ENCODE measurements at places on chromosomes 3 and 15.

DNA sequence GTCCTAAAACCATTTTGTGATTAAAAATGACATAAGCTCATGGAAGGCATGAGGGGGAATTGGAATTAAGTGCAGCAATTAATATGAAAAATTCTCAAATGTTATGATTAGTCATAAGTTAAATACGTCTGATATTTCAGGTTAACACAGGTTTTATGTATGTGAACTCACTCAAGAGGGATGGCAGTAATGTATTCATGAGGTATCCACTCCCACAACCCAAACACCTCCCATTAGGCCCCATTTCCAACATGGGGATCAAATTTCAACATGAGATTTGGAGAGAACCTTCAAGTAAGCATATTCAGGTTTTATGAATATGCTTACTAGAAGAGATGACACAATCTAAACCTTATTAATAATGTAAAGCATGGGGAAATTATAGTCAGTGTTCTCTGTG lies 41.6 kb upstream of the IL20RB start:
- no peak for DNase-seq

DNA sequence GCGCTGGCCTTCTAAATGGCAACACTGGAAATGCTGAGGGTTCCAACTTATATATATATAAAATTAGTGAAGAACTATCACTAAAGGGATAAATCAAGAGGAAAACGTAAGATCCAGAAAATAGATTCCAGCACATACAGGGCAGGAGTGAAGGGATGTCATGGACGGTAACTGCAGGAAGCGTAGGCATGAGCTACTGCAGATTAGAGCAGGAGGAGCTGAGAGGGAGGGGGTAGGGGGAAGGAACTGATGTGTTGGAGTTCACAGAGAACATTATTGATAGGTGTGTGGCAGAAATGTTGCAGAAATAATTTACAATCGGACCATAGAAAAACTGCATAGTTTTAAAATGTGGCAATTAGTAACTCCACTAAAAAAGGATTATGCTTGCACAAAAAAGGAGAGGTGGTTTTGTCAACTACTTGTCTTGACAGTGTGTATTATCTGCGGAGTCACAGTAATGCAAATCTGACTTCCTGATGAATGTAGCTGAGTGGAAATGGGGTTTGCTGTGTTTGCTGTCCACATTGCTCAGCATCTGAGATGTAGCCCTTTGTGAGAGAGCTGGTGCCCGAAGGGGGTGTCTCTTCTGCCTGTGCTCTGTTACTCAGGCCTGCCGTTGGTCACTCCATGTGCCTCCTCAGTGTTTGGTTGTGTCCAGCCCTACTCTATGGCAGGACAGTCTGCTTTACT lies 61.2 kb downstream of the PAK2 start:
- DNase-seq, result no peak

DNA sequence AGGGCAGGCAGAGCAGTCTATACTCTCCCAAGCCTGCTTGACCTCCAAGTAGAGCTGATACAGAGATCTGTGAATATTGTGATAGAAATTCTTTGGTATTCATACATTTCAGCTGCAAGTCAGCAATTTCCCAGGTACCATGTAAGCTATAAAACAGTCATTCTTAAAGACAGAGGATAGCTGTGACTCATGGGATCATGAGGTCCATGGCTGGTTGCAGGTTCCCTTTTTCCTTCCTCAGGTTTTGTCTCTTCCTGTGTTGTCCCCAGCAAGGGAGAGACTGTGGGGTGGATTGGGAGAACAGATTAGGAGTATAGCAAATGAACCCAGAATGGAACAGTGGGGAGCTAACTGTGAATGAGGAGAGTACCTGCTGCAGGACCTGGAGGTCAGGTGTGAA lies 5.4 kb upstream of the P4HTM start:
- DNase-seq, result no peak

DNA sequence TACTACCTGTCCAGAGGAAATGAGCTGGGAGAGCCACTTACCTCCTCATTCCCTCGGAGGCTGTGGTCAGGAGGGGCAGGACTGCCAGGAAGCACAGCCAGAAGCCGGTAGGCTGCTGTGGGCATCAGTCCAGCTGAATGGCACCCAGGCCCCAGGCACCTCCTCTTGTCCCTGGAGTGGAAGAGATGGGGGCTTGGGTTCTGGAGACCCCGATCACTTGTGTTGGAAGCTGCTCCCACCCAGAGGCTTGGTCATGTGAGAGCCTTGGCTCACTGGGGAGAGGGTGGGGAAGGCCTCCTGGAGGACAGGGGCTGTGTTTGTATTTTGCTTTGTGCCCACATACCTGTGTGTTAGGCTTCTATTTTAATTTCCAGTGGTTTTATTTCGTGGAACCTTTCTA lies 261.9 kb downstream of the GABRG3 start:
- no peak for DNase-seq

DNA sequence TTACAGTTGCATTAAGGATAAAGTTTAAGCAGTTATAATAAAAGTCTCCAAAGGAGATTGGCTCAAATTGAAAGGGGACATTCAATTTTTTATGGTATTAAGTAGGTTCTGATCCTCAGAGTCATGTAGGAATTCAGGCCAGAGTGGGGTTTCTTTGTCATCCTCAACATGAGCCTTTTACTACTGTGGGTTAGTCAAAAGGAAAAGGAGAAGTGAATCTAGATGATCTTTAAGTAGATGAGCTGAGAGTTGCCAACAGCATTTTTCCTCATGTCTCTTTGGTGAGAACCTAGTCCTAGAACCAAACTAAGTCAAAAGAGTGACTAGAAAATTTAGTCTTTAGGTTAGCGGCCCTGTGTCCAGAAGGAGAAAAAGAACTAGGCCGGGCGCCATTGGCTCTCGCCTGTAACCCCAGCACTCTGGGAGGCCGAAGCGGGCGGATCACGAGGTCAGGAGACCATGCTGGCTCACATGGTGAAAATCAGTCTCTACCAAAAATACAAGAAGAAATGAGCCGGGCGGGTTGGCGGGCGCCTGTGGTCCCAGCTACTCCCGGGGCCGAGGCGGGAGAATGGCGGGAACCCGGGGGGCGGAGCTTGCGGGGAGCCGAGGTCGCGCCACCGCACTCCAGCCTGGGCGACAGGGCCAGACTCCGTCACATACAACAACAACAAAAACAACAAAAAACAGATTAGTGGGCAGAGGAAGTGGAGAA lies 4.2 kb upstream of the CHL1 start:
- DNase-seq, result no peak

- peak; percentile 28 for DNase-seq
These were observed 23.5 kb downstream of the PAK2 start for GRCh38 chr3:196763179-196763578.

DNA sequence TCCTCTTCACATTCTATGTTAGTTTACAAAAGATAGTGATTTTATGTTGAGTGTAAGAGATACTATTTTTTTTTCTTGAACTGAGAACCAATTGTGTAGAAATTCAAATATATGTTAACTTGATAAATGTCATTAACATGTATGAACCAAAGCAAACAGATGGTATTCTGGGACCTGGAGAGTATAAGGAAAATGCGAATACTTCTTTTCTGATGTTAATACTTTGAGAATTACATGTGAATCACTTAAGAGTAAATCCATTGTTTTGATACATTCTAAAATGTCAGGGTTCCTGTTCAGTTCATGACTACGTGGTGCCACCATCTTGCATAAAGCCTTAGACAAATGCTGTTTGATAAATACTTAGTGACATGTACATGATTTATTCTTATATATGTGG lies 541.3 kb downstream of the FGF12 start:
- DNase-seq, result no peak

- no peak for DNase-seq
These were observed 111.5 kb downstream of the FBN1 start for GRCh38 chr15:48533982-48534381.

- DNase-seq, result no peak
These were observed 407.0 kb downstream of the GAP43 start for GRCh38 chr3:116030131-116030850.

- no peak for DNase-seq
These were observed 289.9 kb upstream of the RASGRP1 start for GRCh38 chr15:38854506-38854905.

All from fibroblast of mammary gland (primary cell).